GM23338 (cell line): ENCODE measurements at places on chromosomes 16 and 17.

DNA sequence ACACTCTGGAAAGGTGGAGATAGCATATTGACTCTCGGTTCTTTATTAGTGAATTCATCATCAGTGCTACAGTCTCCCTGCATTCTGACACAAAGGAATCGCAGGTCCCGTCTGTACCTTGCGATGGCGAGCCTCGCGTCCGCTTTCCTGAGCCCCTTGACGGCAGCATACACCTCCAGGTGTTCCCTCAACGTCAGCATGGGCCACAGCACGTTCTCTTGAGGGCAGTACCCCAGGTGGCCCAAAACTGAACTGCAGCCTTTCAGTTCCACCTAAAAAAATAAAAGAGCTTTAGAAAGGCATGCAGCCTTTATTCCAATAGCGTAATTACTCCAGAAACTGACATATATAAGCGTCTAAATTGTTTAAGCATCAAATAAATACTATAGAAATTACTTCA, 24.2 kb upstream of the ABCA9 start:
- H3K4me1 ChIP-seq, result no peaks in the 10 kb centered on the region
- DNase-seq, result peak; percentile 91
- H3K27ac ChIP-seq, result no peak overlapping the region
- H3K36me3 ChIP-seq, result no peaks in the 10 kb centered on the region; the same call in 1 of the 2 replicates

DNA sequence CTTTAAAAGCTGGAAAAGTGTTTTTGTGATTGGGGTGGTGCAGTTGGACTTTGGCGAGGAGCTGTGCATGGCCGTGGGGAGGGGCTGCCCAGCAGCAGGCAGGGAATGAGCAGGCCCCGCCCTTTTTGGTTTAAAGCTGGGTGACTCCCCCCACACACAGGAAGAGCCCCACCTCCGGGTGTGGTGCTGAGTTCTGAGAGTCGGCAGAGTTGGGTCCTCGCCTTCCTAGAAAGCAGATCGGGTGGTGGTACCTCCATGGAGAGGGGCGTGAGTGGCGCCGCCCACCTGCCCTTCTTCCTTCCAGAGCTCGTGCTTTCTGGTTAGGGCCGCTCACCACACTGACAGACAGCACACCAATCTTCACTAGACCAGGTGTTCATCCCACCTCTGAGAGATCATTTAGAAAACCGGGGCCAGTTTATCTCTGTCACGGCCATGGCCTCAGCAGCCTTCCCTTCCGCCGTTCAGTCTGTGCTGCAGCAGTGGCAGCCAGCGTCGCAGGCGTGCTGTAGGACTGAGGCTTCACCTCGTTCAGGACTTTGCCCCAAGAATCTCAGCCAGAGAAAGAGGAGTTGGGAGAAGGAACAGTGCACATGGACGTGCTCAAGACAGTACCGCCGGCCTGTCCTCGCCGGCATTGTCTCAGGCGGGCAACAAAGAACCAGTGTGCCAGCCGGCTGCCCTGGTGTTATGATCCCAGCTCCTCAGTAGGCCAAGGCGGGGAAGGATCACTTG, 144.0 kb upstream of the CHMP6 start:
- H3K36me3 ChIP-seq, result no peaks in the 10 kb centered on the region
- no peaks in the 10 kb centered on the region for H3K4me1 ChIP-seq
- no peak for DNase-seq
- no peak overlapping the region for H3K27ac ChIP-seq

- no peak overlapping the region for H3K4me3 ChIP-seq
- H3K36me3 ChIP-seq, result no peaks in the 10 kb centered on the region
- no peak overlapping the region for H3K27ac ChIP-seq
- no peaks in the 10 kb centered on the region for H3K27me3 ChIP-seq
- no peak for DNase-seq
Observed at GRCh38 chr17:59807892-59808509, 84.7 kb downstream of the TUBD1 start.

DNA sequence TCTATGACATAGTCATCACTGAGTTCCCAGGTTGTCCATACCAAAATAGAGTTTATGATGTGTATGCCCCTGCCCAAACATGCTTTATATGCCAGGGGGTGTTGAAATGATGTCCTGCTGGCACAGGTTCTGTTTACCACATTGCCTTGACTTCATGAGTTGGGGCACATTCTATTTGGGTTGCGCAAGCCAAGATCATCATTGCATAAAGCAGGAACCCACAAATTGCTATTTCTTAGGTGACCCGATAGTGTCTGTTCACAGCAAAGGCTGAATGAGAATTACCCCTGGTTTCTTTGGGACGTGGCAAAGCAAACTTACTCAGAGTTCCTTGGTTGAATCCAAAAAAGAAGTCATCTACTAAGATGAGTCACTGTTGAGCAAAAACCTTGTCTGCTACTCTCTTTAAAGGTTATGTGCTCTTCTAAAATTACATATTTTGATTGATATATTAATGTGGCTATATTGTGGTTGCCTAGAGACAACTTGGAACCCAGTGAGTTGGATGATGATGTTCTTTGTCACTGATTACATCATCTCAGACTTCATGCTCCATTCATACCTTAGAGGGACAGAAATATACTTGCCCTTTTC, 912.6 kb upstream of the SOX9 start:
- no peak overlapping the region for H3K27ac ChIP-seq
- no peaks in the 10 kb centered on the region for H3K36me3 ChIP-seq
- no peak for DNase-seq
- no peaks in the 10 kb centered on the region for H3K4me1 ChIP-seq

GRCh38 chr17:34665819-34666763, 86.7 kb downstream of the TMEM132E start:
- DNase-seq, result peak; percentile 83
- H3K4me3 ChIP-seq, result peak overlapping the region; percentile 38
- H3K36me3 ChIP-seq, result no peaks in the 10 kb centered on the region
- peaks cover 11% of the 10 kb centered on the region for H3K4me1 ChIP-seq
- peak overlapping the region; percentile 18; the same call in 1 of the 2 replicates for H3K27ac ChIP-seq
- no peaks in the 10 kb centered on the region for H3K27me3 ChIP-seq

GRCh38 chr17:73850426-73850825, 206.2 kb upstream of the SDK2 start:
- no peaks in the 10 kb centered on the region for H3K4me1 ChIP-seq
- DNase-seq, result no peak

- no peak overlapping the region for H3K27ac ChIP-seq
- peaks cover 26% of the 10 kb centered on the region for H3K4me1 ChIP-seq
Observed at GRCh38 chr17:14351493-14351892, 50.6 kb downstream of the HS3ST3B1 start.

- DNase-seq, result no peak
- H3K27me3 ChIP-seq, result no peaks in the 10 kb centered on the region
Observed at GRCh38 chr16:78607465-78607864, 508.0 kb downstream of the WWOX start.

DNA sequence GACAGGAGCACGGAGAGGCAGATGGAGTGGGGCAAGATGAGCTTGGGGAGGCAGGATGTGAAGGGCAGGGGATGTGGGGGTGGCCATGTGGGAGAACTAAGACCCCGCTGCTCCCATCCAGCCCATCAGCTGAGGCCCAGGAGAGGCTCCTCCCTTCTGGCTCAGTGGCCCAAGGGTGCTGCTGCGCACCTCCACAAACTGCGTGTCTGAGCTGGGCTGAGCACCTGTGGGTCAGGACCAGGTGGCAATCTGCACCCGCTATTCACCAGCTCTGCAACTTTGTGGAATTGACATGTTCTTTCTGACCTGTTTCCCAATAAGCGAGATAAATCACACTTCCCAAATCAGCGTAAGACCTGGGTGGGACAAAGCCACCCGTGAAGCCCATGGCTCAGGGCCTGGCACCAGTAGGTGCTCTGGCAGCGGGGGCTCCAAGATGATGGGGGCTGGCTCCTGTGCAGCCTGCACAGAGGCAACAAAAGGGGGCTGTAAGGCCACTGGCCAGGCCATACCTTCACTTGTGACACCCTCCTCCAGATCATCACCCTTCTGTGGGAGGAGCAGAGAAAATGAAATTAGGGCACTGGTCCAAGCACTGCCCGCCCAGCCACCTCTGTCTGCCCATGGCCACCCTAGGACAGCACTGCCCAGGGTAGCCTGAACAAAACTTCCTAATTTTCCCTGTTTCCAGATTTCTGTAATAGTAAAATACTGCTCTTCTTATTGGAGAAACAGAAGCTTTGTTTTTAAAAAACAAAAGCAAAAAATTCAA, 11.7 kb upstream of the SREBF1 start:
- H3K27me3 ChIP-seq, result no peaks in the 10 kb centered on the region
- H3K27ac ChIP-seq, result no peak overlapping the region
- no peak for DNase-seq
- peaks cover 19% of the 10 kb centered on the region for H3K4me1 ChIP-seq
- no peaks in the 10 kb centered on the region for H3K36me3 ChIP-seq

DNA sequence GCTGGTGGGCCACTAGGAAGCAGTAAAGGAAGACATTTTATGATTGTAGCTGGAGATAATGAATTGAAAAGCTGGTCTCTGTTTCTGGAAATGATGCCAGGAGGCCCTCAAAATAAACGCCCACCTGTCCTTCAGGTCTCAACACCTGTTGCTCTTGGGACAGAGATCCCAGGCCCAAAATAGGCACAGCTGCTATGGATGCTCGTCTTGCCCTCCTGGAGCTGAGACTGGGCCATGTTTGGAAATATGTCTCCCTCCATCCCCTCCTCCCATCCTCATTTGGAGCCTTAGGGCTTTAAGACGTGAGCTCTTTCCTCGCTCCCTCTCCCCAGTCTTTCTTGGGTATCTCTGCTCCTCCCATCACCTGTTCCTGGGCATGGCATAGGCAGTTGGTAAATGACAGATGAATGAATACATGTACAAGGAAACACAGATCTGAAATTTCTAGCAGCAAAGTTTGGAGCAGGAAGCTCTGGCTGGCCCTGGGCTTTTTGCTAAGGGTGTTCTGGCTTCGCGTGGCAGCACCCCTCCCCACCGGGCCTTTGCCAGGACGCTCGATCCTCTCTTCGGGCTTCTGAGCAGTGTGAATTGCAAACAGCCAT, 33.3 kb downstream of the MYH3 start:
- H3K36me3 ChIP-seq, result no peaks in the 10 kb centered on the region
- DNase-seq, result no peak

GRCh38 chr17:39863244-39863917, 731 bp downstream of the IKZF3 start:
- peak overlapping the region; percentile 39 for H3K4me3 ChIP-seq
- H3K4me1 ChIP-seq, result 0 out of 2 replicates have a peak, but pooled peaks cover 6% of the 10 kb centered on the region
- no peaks in the 10 kb centered on the region for H3K36me3 ChIP-seq
- H3K27ac ChIP-seq, result no peak overlapping the region

- H3K4me3 ChIP-seq, result no peak overlapping the region
- no peak for DNase-seq
- no peaks in the 10 kb centered on the region; the same call in 1 of the 2 replicates for H3K4me1 ChIP-seq
- 0 out of 2 replicates have a peak, but pooled peaks cover 4% of the 10 kb centered on the region for H3K36me3 ChIP-seq
- no peaks in the 10 kb centered on the region for H3K27me3 ChIP-seq
Observed at GRCh38 chr16:364595-365491, 5.5 kb downstream of the MRPL28 start.

- peaks cover 25% of the 10 kb centered on the region for H3K4me1 ChIP-seq
- no peaks in the 10 kb centered on the region for H3K27me3 ChIP-seq
- H3K27ac ChIP-seq, result no peak overlapping the region
- no peak for DNase-seq
Observed at GRCh38 chr16:84538222-84538840, 33.9 kb upstream of the MEAK7 start.

DNA sequence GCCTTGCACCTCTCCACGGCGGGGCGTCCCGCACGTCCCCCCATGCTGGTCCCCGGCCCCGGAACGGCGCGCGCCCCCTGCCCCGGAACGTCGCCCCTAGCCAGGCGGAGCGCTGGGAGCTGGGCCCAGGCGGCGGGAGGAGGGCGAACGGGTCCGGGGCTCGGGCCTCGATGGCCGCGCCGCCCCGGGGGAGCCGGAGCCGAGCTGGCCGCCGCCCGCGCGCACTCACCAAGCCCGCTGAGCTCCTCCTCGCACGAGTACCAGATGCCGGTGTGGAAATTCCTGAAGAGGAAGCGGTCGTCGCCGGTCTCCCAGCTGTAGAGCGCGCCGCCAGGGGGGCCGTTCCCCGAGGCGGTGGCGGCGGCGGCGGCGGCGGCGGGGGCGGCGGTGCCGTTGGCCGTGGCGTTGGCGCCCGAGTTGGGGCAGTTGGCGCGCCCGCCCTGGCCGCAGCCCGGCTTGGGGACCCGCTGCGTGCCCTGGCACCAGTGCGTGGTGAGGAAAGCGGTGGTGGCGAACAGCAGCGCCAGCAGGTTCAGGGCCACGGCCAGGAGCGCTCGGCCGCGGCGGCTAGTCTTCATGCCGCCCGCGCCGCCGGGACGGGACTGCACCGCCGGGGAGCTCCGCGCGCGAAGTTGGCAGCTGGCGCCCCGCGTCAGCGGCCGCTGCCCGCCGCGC, 530 bp downstream of the GSG1L start:
- no peaks in the 10 kb centered on the region for H3K36me3 ChIP-seq
- H3K27me3 ChIP-seq, result peaks cover 61% of the 10 kb centered on the region
- peak overlapping the region; percentile 59 for H3K4me3 ChIP-seq

GRCh38 chr17:82441691-82442487, 8.7 kb downstream of the CYBC1 start:
- no peak overlapping the region for H3K4me3 ChIP-seq
- no peaks in the 10 kb centered on the region for H3K27me3 ChIP-seq
- DNase-seq, result no peak
- H3K27ac ChIP-seq, result no peak overlapping the region

DNA sequence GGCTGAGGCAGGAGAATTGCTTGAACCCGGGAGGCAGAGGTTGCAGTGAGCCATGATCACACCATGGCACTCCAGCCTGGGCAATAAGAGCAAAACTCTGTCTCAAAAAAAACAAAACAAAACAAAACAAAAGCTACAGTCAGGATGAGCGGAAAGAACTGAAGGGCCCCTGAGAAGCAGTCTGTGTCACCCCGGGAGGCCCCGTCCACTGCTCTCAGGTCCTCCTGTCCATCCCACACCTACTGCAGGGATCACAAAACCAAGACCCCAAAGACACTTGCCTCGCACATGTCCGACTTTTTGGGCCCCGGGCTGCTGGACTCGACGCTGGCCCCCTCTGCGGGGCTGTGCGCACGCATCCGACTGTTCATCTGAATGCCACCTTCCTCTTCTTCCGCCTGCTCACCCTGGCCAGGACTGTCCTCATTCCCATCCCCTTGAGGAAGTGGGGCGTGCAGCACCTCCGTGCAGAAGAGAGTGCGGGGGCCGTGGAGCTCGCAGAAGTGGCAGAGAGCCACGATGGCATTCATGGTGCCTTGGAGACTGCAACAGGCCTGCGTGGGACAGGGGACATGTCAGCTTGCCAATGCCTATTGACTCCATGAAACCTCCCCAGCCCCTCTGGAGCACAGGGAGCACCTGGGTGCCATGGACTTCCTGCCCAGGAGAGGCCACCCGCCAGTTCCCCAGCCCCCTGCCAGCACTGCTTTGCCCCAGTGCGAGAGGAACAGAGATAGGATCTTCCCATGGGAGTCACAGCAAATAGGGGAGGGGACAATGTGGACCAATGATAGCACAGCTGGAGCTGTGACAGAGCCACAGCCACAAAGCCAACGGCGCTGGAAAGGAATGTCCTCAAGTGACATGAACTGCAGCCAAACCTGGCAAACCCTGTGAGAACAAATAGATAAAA, 9.1 kb downstream of the FLCN start:
- no peak overlapping the region for H3K4me3 ChIP-seq
- no peak for DNase-seq
- no peak overlapping the region for H3K27ac ChIP-seq
- peaks cover 30% of the 10 kb centered on the region for H3K36me3 ChIP-seq
- no peaks in the 10 kb centered on the region for H3K4me1 ChIP-seq
- H3K27me3 ChIP-seq, result no peaks in the 10 kb centered on the region

- no peaks in the 10 kb centered on the region for H3K36me3 ChIP-seq
- no peak overlapping the region for H3K27ac ChIP-seq
- peak; percentile 84 for DNase-seq
- peaks cover 3% of the 10 kb centered on the region; the same call in 1 of the 2 replicates for H3K4me1 ChIP-seq
Observed at GRCh38 chr17:19397556-19398041, 10.6 kb upstream of the MFAP4 start.
